BJ (cell line): ENCODE measurements at places on chromosomes 7 and 10. TPM values are rescaled to one million over a fixed set of nuclear protein-coding genes. Genes with fewer than 3 reads are reported as not detected.

The GBX1 gene
- polyA plus RNA-seq = not detected in 2 replicates

- DNase-seq = no peak
These were observed 855.5 kb upstream of the POM121L12 start for GRCh38 chr7:52179934-52180333.

DNA sequence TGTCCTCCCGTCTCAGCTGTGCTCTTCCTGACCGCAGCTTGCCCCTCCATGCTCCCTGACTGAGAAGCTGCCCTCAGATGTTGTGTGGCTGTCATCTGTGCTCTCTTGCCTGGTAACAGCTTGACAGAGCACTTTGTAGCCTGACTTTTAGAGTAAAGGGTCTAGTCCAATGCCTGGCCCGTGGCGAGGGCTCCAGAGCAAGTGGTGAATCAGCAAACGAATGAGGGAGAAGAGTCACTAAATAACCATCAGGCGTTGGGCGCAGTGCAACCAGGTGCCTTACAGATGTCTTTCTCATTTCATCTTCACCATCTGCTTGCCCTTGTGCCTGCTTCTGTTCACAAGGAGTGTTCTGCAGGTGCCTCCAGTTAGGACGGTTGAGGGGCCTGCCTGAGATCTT is 45.6 kb downstream of the MKI67 start:
- DNase-seq = no peak

DNA sequence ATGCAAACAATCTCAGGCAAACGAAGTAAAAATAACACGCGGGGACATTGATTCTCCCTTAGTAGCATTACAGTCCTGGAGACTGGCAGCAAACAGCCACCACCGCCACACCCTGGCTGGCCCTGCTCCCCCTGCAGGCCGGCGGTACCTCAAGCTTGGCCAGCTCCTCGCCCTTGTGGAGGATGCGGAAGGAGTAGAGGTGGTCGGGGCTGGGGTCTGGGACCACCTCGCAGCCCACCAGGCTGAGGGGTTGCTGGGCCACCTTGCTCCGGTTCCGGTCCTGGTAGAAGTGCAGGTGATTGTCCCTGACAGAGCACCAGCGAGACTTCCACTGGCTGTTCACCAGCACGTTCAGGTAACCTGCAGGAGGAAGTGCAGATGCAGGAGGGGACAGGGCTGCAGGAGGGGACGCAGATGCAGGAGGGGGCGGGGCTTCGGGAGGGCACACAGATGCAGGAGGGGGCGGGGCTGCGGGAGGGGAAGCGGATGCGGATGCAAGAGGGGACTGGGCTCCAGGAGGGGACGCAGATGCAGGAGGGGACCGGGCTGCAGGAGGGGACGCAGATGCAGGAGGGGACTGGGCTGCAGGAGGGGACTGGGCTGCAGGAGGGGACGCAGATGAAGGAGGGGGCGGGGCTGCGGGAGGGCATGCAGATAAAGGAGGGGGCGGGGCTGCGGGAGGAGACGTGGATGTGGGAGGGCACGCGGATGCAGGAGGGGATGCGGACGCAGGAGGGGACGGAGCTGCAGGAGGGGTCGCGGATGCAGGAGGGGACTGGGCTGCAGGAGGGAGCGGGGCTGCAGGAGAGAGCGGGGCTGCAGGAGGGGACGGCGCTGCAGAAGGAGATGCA is 65.7 kb downstream of the VWA2 start:
- DNase-seq = no peak

- no peak for DNase-seq
These were observed 69.8 kb upstream of the TMEM140 start for GRCh38 chr7:135078051-135078450.

GRCh38 chr10:34872820-34873219 is 57.7 kb upstream of the PARD3 start:
- no peak for DNase-seq
